Left cardiac atrium (tissue), 4 donors: ENCODE measurements at places on chromosomes 2 and 18.

GRCh38 chr18:75339936-75340605, 87.4 kb downstream of the SMIM21 start:
- DNase-seq, result no peak

- no peak for DNase-seq
Measured at GRCh38 chr2:179132076-179132475, 82.1 kb upstream of the CCDC141 start.

DNA sequence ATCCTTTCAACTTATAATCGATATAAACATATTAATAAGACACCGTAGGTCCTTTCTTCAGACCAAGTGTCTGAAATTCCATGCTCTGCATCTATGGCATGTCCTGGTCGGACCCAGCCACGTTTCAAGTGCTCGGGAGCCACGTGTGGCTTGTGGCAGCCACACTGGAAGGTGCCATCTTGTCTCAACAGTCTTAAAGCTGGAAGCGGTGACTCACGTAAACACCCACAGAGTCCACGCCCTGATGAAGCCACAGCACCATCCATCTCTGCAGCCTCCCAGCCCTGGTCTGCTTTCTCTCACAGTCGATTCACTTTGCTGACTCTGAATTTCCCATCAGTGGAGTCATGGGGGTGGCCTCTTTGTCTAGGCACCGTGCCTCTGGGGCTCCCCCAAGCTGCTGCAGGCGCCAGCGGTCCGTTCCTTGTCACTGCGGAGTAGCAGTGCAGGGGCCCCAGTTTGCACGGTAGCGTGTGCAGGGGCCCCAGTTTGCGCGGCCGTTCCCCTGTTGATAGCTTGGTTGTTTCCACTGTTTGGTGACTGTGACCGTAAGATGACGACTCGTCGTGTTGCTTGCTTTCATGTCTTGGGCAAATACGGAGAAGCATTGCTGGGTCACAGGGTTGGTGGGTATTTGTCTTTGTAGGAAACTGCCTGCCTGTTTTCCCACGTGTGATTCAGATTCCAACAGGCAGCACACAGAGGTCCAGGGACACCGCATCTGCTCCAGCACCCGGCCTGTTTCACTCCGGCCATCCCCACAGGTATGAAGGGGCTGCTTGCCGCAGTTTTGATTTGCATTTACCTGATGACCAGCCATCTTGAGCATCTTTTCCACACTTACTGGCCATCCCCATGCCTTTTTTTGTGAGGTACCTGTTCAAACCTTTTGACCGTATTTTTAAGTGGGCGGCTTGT, 240.3 kb downstream of the HDAC4 start:
- peak; percentile 9 for DNase-seq

DNA sequence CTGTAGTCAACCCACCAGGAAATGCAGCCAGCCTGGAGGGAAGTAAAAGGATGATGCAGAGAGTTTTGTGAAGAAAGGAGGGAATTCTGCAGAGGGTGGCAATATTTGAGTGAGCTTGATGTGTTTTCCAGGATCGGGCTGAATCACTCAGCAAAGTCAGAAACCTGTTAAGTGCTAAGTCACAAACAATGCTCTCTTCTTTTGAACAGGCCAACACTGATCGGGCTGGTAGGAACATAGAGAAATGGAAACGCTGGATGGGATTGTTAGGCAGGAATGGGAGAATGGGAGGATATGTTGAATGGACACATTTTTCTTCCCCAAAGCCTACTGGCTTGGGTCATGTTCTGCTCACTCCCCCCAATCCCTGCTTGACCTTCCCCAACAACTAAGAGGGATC, 36.6 kb downstream of the KCNS3 start:
- DNase-seq, result no peak

DNA sequence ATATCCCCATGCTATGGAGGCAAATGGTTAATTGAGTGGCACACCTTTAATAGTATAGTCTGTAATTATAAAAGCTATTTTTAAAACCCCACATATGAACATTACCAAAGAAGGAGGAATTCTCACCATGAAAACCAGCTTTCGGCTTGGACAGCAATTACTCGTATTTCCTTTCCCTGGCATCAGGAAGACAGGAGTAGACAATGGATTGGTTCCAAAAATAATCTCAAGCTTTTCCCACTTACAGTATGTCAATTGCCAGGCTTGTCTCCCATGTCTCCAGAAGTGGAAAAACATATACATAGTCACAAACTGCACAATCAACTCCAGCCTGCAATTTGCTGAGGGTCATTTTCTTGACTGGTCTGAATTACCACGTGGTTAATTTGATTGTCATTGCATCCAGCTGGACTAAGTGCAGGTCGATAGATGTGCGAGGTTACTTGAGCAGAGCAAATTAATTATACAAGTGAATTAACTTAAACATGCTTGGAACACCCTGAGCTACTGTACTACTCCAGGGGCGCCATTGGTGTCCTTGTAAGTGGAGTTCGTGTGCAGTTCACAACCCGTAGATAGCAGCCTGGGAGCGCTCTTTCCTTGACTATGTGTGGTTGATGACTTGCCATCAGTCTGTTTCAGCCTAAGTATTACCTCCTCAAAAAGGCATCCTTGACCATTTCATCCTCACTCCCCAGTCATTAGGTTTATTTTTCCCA, 124.3 kb upstream of the PELI1 start:
- DNase-seq, result no peak

DNA sequence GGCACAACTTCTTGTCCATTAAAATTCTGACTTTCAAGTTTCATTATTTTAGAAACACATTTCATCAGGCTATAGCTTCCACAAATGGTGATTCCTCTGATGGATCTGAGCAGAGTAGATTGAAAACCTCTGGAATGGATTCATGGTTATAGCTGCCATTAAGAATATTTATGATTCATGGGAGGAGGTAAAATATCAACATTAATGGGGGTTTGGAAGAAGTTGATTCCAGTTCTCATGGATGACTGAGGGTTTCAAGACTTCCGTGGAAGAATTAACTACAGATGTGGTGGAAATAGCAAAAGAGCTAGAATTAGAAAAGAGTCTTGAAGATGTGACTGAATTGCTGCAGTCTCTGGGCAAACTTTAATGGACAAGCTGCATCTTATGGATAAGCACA, 797.4 kb downstream of the SUCLG1 start:
- DNase-seq, result no peak

GRCh38 chr2:132448771-132449170, 32.2 kb downstream of the GPR39 start:
- DNase-seq, result no peak

DNA sequence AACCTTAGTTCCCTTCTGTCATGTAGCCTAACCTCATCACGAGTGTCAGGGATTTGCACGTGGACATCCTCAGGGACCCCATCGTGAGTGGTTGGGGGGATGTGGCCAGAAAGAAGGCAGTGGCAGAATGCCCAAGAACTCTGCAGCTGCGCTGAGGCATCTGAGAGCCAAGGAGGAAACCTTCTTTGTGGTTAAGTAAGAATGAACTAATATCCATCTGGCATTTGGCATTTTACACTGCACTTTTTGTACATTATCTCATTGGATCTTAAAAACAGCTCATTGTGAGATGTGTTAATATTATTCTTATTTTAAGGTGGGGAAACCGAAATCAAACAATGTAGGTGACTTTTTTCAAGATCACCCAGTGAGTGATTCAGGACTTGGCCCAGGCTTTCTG, 32.6 kb upstream of the APCDD1 start:
- DNase-seq, result no peak

- DNase-seq, result no peak
Measured at GRCh38 chr2:235621736-235622135, 127.9 kb downstream of the AGAP1 start.

GRCh38 chr2:20125164-20125563, 73.7 kb upstream of the LAPTM4A start:
- no peak for DNase-seq

GRCh38 chr2:226664140-226664539, 135.5 kb downstream of the IRS1 start:
- no peak for DNase-seq

DNA sequence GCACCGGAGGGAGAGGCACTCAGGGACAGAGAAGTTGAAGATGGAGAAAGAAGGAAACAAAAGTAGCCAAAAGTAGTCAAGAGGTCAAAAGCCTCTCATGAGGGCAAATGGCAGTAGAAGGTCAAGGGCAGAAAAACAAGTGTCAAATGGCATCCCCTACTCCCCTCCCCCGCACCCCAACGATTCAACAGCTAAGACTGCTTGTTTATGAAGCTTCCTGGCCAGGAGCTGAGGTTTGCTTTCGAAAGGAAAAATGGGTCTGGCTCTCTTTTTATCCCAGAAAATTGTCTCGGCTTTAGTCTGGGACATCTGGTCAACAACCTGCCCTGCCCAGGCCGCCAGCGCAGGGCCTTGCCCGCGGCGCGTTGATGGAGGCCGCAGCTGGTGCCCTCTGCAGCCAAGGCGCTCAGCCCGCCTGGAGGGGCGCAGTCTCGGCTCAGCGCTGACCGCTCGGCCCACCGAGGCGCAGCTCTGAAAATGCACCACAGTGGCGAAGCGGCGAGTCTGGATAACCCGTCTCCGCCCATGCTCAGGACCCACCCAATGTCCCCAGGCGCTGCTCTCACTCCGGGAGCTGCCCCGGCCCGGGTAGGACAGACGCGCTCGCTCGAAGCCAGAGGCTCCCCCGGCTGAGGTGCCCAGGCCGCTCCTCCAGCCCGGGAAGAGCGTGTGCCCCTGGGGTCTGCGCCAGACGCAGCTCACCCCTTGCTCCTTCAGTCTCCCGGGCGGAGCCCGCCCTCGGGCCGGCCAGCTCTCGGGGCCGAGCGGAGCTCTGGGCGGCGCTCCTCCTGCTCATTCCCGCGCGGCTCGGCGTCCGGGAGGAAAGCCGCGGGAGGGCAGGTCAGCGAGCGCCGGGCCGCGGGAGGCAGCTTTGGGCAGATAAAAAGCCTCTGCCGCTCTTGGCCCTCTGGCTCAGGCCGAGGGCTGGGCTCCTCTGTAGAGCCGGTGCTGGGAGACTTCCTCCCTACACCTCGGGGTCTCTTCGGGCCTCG, 1.8 kb upstream of the TBR1 start:
- peak; percentile 39 for DNase-seq

GRCh38 chr2:47420214-47420613, 17.3 kb downstream of the MSH2 start:
- no peak for DNase-seq

DNA sequence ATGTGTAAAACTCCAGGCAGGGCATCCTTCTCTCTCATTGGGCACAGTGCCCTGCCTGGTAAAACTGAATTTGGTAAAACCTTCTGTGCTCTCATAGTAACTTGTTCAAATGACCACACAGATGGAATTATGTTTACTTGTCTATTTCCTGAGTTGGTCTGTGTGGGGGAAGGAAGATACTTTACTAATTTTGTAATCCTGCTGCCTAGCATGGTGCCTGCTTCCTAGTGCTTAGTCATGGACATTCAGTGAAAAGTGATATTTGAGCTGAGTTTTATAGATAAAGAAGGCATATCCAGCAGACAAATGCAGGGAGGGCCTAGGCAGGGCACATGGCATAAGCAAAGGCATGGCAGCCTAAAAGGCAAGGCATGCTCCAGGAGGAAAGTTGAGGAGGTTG, 199.4 kb downstream of the FSHR start:
- no peak for DNase-seq

DNA sequence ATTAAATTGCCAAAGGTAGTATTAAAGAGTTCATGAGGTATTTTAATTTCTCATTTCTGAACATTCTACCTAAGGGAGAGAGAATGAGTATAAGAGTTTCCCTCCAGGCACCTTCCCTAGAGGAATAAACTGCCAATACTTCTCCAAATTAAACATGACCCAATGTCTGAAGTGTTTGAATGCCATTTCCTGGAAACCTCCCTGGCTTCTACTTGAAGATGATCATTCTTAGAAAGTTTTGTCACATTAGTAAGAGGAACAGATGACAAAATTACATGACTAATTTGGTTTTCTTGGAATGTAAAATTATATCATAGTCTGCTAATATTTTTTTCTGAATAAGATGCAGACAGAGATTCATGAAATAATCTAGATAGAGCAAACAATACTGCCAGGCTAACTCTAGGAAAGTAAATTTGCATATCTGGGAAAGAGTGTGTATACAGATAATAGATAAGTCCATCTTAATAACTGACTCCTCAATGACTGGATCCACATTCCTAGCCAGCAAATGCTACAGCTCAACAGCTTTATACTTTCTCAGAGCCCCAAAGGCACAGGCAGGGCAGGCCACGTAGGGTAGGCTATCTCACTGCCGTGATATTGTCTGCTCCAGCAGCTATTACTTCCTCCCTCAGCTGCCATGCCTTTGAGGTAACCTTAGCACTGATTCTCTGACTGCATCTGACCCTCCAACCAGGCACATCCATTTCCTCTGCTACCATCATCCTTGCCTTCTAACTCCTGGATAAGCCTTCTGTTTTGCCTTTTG, 630.8 kb upstream of the PIK3C3 start:
- DNase-seq, result no peak

GRCh38 chr2:20584399-20585358, 66.2 kb downstream of the HS1BP3 start:
- peak; percentile 28 for DNase-seq

- DNase-seq, result no peak
Measured at GRCh38 chr2:109647636-109648035, 33.5 kb downstream of the SOWAHC start.

DNA sequence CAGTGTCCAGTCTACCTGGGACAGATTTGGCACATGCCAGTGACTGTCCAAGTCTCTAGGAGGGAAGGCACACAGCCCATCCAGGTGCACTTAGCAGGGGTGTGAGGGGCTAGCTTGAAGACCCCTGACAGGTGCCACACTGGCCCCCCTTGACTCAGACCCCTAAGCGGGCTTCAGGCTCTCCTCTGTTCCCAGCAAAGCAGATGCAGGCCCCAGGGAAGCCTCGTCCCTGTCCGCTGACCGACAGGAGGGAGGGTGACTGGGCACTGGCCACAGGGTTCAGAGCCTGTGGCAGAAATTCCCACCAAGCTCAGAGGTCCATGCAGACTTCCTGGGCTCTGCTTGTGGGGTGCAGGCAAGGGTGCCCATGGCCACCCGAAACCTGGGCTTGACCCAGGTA, 239.8 kb upstream of the MYT1L start:
- DNase-seq, result no peak

- DNase-seq, result peak; percentile 12
Measured at GRCh38 chr18:48820483-48821250, 130.1 kb downstream of the SMAD7 start.

- no peak for DNase-seq
Measured at GRCh38 chr2:227339098-227339599, 14.1 kb downstream of the MFF start.

DNA sequence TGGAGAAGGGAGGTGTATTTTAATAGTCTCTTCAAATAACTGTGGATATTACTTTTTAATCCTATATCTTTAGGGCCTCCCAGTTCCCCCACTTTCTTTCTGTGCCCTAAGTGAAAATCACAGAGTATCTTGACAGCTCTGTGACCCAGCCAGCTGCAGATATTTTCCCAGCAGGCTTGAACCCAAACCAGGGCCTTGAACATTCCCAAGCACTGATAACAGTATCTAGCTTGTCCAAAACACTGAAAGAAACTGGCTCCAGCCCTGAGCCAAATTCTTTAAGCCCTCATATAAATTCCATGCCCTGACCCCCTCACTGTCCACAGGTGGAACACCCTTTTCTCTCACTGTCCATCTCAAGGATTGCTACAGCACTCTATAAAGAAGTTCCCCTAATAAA, 388.1 kb upstream of the CHAC2 start:
- DNase-seq, result no peak
